ENCODE measurements at places on chromosomes 11 and 22.

DNA sequence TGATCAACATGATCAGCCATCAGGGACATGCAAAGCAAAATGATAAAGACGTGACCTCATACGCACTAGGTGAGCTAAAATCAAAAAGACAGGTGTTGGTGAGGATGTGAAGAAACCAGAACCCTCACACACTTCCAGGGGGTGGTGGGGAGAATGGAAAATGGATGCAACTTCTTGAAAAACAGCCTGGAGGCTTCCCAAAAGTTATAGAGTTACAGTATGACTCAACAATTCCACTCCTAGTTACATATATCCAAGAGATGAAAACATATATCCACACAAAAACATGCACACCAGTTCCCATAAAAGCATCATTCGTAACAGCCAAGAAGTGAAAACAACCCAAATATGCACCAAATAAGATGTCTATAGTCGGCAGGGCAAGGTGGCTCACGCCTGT, 42.1 kb upstream of the APLNR start:
- DNase-seq, result no peak

DNA sequence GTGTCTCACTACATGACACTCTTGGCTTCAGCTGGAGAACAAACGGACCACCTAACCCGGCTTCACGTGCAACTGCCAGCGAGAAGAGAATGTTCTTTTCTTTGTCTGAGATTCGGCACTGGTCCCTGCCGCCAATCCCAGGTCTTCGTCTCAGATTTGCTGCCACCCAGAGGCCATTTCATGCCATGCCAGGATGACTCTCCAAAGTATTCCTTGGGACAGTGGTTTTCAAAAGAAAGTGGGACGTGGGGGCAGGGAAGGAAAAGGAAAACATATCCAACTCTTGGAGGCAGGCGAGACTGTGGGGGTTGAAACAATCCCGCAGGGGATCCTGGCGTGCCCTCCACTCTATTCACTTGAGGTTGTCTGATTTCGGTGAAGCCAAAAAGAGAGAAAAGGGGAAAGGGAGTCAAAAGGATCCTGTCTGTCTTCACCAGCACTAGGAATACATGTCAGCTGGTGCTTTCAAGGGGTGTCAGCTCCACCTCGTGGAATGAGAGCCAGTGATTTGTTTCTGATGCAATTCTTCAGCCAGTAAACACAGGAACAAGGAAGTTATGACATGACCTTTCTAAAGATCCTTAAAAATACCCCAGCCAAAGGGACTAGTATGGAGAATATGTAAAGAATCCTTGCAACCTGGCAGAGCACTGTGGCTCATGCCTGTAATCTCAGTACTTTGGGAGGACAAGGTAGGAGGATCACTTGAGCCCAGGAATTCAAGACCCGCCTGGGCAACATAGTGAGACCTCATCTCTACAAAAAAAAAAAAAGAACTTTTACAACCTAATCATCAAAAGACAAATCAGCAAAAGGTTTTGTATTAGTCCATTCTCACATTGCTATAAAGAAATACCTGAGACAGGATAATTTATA, 41.0 kb upstream of the APLNR start:
- no peak for DNase-seq

GRCh38 chr11:120268686-120269085, 28.7 kb downstream of the POU2F3 start:
- no peak for DNase-seq

GRCh38 chr11:796565-797295, 1.4 kb downstream of the SLC25A22 start:
- DNase-seq, result no peak

GRCh38 chr11:110818032-110818687, 105.9 kb upstream of the ARHGAP20 start:
- no peak for DNase-seq

DNA sequence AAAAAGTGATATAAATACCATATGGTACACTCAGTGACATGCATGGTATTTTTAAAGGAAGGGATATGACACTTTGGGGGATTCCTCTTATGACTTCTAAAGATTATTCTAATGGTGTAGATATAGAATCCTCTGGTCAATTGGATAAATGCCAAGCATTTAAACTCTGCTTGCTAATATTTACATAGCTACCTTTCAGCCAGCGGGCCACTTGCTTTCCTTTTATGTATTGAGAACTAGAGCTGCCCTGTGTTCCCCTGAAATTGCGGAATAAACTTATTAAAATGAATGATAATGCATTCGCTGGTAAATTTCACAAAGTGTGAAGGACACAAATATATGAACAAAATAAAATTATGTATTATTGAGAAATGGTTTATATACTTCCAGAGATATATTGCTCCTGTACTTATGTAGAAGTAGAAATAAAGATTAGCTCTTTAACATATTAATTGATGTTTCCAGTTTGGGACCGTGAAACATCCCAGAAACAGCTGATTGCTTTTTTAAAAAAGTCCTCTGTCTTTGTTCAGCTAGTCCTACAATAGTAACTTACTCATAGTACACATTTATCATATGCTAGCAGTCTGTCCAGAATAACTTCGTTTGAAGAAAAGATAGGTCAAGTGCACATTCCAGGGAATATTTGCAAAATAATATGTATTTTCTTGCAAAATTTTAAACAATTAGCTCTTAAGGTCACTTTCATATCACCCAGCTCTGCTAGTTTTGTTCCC, 40.1 kb upstream of the CARD18 start:
- no peak for DNase-seq

DNA sequence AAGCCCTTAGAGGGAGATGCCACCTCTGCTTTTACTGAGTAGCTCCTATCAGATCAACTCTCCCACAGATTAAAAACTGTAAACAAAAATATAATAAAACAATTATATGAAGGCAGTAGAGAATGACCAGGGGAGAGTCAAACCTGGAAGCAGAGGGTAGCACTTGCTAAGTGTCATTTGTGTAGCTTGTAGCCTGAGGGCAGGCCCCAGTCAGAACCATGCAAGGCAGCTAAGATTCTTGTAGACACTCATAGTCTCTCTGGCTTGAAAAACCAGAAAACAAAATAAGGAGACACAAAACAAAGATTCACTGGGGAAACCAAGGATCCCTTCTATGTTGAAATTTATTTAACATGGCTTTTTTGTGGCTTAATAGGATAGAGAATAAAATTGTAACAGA, 110.4 kb downstream of the WNT11 start:
- no peak for DNase-seq

- no peak for DNase-seq
Observed at GRCh38 chr11:19294444-19294843, 53.7 kb upstream of the E2F8 start.

- no peak for DNase-seq
Observed at GRCh38 chr11:113505046-113505445, 29.8 kb upstream of the DRD2 start.

DNA sequence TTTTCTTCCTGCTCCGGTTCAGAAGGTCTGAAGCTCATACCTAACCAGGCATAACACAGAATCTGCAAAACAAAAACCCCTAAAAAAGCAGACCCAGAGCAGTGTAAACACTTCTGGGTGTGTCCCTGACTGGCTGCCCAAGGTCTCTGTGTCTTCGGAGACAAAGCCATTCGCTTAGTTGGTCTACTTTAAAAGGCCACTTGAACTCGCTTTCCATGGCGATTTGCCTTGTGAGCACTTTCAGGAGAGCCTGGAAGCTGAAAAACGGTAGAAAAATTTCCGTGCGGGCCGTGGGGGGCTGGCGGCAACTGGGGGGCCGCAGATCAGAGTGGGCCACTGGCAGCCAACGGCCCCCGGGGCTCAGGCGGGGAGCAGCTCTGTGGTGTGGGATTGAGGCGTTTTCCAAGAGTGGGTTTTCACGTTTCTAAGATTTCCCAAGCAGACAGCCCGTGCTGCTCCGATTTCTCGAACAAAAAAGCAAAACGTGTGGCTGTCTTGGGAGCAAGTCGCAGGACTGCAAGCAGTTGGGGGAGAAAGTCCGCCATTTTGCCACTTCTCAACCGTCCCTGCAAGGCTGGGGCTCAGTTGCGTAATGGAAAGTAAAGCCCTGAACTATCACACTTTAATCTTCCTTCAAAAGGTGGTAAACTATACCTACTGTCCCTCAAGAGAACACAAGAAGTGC, 661 bp upstream of the MALAT1 start:
- DNase-seq, result no peak

- no peak for DNase-seq
Observed at GRCh38 chr22:32477596-32477995, 3.0 kb downstream of the FBXO7 start.

DNA sequence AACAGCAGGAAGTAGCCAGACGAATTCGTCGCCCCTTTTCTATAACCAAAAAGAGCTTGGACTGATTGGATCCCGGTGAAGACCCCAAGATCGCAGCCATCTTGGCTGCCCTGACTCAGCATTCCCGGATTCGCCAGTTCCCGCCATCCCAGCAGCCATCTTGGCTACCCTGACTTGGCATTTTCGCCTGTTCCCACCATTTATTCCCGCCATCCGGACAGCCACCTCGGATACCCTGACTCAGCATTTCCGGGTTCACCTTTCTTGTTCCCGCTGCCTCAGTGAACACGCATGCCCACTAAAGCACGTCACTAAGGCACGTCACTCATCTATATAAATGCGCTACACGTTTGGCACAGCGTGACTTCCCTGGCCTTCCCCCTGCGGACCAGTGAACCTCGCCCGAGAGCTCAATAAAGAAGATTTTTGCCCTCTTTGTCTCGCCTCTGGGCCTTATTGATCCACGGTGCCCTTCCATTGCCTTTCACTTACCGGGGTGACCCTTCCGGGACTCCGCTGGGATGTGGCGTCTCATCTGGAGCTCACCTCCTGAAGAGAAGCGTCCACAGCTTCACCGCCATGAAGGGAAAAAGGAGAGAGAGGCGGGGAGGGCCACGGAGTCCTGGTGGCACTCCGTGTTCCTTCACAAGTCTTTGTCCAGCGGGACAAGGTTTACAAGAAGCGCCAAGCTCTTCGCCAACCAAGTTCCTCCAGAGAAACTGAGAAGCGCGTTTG, 4.0 kb upstream of the OR56A3 start:
- DNase-seq, result no peak

DNA sequence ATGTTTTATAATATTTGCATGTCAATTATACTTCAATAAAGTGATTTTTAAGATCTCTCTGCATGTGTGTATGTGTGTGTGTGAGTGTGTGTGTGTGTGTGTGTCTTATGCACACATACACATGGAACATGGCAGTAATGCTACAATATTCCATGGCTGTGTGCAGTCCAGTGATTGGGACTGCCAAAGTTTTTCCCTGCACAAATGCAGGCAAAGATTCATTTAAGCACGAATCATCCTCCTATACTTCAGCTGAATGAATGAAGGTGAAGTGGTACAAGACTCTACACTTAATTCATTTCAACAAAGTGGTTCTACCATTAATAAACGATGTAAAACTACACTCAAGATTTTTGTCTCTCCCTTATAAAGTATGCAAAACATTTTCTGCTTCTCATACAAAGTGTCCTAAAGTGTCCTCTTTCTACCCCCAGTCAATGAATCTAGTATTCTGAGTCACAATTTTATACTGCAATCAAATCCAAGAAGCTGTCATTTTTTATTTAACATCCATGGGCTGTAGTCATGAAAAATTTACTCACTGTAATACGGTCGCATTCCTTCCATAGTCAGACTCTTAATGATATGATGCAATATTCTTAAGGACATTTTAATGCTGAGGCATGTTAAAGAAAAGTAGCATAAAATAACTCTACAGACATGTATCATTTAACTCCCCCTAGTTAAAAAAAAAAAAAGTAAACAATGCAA, 132.4 kb downstream of the TTC28 start:
- no peak for DNase-seq

DNA sequence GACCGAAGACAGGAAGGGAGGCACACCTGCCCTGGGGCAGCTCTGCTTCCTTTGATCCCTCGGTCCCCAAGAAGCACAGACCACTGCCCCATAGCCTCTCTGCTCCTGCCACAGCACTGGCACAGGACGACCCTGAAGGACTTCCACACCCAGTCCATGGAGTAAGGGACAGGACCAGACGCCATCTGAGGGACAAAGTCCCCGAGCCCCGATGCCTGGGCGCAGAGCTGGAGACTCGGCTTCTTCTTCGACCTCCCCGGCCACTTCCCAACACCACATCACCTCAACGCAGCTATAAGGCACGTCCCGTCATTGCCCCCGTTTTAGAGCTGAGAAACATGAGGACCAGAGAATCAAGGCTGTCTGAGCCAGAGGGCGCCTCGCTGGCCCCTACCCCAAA, 310.5 kb downstream of the BRD1 start:
- no peak for DNase-seq

- no peak for DNase-seq
Observed at GRCh38 chr11:44930588-44931302, 19.9 kb downstream of the TP53I11 start.

- DNase-seq, result no peak
Observed at GRCh38 chr11:119318240-119319135, 1.6 kb upstream of the MCAM start.

GRCh38 chr11:117828611-117829368, 4.2 kb upstream of the FXYD2 start:
- no peak for DNase-seq

DNA sequence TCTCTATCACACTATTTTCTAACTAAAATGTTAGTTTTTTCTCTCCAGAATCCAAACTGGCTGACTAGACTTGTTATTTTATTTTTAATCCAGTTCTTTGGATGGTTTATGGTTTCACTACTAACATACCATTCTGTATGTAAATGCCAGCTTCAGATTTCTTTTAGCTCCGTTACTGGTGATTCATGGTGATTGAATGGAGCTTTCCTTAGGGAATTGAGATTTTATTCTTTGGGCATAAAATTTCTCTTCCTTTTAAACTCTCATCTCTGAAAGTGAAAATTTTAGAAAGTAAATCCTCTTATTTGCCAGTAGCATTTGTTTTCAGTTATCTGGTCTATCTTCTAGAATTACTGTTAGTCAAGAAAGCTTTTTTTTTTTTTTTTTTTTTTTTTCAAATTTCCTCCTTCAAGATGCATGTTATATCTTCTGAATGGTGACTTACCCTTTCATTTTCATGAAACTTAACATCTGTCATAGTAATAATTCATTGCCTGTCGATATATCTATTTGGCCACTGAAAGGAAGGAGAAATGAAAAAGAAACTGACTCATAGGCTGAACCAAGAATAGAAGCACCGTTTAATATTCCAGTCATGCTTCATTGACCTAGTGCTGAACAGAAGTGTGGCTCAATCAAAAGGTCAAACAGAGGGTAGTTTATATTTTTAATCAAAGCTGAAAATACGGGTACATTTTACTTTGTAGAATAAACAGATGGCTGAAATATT, 6.4 kb downstream of the ENDOD1 start:
- DNase-seq, result no peak

DNA sequence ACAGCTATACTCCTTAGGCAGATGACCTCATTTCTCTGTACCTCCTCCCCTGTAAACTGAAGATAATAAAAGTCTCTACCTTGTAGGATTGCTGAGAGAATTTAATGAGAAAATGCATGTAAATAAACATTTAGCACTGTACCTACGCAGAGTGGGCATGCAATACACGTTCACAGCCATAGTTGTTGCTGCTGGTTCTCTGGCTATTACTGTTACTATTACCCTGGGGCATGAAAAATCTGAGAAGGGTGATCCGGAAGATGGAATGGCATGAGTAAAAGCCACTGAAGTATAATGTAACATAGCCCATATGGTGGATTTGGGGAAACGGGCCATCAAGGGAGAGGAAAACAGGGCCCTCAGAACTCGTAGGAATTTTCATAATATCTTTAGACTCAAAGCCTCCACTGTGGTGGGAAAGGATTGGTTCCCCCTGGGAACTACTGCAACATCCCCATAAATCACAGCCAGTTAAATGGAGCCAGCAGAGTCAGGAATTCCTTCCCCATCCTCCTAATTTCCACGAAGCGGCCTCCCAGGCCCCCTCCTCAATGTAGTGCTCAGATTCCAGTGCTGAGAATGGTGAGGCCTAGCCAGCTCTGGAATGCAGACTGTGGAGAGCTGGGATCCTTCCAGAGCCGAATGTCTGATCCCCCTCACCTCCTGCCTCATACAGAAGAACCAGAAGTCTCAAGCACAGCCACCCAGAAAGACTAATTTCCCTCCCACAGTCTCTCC, 205.3 kb downstream of the MN1 start:
- DNase-seq, result no peak
